ENCODE measurements at places on chromosomes 7 and 10.

- no peak for DNase-seq
Observed at GRCh38 chr7:36264123-36264801, 111.2 kb downstream of the EEPD1 start.

DNA sequence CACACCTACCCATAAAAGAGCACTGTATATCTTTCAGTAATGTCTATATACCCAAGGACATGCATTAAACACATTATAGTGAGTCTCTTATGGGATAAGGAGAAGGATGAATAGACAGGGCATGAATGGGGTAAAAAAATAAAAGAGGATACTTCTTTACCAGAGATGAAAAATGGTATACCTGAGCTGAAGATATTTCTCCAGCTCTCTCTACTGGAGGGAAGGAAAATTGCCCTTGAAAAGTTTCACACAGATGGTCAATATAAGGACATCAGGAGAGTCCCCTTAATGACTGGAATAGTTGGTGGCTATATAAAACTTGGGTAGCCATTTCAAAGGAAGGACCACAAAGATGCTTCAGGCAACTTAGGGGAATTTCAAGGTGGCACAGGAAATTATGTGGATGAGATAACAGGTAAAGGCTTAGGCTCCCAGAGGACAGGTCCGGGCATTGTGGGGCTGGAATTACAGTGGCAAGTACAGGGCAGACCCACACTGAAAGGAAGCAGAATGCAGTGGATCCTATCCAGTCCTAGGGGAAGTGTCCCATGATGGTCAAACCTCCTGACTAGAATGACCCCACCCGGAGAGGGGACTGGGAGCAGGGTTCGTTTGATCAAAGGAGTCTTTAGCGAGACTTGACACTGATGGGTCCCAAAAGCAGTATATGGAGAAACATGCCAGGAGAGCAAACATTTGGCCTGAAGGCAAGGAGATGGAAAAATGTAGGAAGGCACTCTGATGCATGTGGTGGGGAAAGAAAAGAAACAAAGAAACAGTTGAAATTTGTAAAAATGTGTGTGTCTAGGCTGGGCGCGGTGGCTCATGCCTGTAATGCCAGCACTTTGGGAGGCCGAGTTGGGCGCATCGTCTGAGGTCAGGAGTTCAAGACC is 35.6 kb downstream of the PLAU start:
- DNase-seq: no peak

DNA sequence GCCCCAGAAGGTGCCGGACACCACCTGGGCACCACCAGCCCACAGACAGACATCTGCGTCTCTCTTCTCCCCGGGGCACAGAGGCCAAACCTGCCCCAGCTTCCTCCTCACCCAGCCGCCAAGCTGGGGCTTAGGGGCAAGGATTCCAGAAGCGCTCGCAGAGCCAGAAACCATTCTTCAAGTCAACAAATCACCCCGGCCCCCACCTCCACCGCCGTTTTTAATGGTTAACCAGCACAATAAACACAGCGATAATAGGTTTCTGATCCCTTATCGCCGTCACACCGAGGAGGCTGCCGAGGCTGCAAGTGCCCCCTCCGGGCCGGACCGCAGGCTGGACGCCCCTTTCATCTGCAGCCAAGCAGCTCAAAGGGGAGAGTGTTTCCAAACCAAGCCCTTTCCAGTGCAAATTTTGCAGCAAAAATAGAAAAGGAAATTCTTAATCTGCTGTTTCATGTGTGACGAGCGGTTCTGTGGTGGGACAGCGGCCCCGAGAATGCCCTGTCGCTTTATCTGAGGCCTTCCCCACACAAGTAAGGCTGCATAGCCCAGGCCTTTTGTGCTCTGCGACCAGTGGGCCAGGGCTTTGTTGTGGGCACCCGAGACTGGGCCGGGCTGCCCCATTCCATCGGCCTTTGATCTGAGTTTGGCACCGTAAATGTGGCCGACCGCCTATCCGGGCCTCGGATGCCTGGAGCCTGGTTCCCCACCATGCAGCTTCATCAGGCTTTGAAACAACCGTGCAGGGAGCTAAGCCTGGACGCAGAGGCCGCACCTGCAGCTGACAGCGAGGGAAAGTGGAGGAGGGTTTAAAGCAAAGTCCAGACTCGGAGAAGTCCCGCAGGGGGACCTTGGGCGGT is 83.2 kb downstream of the FOXL3 start:
- DNase-seq: no peak

- no peak for DNase-seq
Observed at GRCh38 chr7:151120896-151121295, 34.6 kb downstream of the AGAP3 start.

- DNase-seq: peak; percentile 88
Observed at GRCh38 chr7:121546632-121547543, 150.8 kb upstream of the FAM3C start.

DNA sequence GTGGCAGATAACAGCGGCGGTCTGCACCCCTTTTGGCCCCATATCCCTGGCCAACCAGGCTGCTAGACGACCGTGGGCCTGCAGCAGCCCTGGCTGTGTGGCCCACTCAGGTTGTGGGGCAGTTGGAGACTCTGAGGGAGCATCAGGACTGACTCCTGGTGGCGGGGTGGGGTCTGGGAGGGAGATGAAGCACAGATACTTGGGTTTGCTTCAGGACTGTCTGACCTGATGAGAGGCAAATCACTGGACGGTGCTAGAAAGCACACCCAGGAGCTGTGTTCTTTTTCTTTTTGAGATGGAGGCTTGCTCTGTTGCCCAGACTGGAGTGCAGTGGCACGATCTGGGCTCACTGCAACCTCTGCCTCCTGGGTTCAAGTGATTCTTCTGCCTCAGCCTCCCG is 28.2 kb downstream of the BAMBI start:
- no peak for DNase-seq

DNA sequence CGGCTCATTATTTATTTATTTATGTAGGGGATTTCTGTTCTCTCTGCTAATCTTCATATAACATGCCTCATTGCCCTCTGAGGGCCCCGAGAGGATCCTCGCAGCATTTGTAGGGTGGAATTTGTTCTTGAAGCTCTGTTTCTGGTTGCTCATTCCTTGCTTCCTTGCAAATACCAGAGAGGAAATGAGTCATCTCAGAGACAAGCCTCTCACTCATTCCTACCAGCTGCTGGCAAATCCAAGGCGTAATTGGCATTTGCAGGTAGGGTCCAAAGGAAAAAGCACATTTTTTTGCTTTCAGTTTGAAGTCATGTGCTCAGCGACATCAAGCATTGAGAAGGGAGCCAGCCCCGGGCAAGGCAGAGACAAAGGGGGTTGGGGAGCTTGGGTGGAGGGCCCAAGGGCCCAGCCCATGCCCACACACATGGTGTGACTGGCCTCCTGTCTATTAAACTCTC is 501.6 kb downstream of the GALNT17 start:
- DNase-seq: no peak

GRCh38 chr7:94183289-94183749 is 179.2 kb upstream of the BET1 start:
- DNase-seq: no peak

DNA sequence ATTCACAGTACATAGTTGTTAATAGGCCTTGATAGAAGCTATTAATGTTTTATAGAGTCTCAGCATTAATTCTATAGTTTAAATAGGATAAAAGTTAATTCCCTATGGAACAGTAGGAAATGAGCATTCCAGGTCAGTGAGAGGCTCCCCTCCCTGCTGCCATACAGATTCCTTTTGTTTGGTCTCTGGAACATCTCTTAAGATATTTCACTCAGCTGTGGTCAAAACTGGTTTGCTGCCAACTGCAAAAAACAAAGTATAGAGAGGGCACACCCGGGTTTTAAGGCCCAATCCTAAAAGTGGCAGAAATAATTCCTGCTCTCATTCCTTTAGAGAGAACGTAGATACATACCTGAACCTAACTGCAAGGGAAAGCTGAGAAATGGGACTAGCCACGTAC is 51.3 kb downstream of the MDFIC start:
- DNase-seq: no peak

DNA sequence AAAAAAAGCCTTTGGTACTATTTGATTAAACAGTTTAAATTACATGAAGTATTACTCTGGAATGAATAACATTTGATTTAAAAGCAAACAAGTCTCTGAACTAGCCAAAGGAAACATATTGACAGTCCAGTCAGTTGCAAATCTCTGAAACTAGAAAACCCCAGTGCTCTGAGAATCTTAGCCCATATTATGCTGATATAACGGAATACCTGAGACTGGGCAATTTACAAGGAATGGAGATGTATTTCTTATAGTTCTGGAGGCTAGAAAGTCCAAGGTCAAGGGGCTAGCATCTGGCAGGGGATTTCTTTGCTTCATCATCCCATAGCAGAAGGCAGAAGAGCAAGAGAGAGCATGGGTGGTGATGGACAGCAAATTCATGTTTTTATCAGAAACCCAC is 21.7 kb upstream of the FKBP9 start:
- no peak for DNase-seq

DNA sequence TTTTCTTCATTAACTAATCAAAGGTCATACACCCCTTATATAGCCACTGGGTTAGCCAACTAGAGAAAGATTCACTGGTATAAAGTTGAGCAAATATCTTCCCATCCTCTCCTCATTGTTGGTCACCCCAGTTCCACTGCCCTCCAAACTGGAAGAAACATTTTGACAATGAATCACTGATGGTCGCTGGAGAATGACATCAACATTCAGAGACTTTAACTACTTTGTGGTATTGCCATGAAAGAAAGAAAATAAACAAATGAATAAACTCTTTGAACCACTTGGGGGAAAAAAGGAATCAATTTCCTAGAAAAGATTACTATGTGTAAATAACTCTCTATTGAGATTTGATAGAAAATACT is 23.4 kb downstream of the HYCC1 start:
- no peak for DNase-seq

DNA sequence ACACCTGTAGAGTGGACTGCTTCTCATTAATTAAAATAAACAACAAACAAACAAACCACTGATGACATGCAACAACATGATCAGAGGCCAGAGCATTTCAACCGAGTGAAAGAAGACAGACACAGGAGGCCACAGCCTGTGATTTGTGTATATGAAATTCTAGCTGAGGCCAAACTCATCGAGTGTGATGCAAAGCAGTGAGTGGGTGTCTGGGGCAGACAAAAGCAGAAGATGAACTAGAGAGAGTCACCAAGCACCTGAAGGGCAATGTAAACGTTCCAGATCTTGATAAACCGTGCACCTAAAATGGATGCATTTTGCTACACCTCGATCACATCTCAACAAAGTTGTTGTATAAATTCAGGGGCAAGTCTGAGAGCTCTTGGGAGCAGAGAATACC is 108.4 kb downstream of the KLF6 start:
- no peak for DNase-seq

DNA sequence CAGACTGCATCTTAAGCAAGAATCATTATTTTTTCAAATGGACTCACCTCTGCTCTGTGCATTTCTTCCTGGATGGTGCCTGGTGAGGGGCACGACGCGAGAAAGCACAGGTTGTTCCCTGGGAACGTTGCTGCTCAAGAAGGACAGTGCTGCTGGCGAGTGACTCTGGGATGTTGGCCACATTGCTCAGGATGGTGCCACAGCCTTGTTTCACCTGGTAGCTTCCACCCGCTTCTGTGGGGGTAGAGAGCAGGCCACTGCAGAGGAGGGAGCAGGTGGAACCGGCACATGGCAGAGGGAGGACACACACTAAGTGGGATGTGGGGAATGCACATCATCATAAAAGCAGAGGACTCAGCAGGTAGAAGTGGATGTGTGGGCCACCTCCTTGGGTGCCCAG is 444.7 kb downstream of the TCERG1L start:
- DNase-seq: no peak

DNA sequence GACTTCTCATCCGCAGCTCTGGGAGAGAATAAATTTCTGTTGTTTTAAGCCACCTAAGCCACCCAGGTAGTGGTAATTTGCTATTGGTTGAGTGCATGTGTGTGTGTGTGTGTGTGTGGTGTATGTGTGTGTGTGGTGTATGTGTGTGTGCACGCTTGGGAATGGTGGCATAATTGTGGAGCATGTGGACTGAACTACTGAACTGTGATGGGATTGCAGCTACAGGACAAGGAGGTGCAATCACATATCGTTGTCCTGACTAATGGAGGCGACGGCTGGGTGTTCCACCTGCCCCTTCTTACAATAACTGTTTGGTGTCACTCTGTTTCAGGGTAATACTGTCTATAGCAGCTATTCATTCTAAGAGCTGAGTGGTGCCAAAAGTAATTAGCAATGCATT is 448.7 kb upstream of the PFKP start:
- DNase-seq: peak; percentile 91

DNA sequence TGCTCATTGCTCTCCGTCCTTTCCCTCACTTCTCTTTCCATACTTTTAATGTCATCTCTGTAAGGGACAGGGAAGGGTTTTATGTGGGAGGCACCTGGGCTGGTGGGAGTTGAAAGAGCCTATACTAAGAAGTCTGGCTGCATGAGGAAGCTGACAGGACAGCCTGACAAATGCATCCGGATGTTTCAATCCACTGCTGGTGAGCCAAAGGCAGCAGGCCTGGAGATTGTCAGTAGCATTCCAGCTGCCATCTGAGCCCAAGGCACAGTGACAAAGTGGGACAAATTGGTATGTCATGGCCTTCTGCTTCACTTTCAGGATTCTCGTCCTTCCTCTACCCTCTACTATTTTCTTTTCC is 218.4 kb downstream of the STK31 start:
- no peak for DNase-seq

DNA sequence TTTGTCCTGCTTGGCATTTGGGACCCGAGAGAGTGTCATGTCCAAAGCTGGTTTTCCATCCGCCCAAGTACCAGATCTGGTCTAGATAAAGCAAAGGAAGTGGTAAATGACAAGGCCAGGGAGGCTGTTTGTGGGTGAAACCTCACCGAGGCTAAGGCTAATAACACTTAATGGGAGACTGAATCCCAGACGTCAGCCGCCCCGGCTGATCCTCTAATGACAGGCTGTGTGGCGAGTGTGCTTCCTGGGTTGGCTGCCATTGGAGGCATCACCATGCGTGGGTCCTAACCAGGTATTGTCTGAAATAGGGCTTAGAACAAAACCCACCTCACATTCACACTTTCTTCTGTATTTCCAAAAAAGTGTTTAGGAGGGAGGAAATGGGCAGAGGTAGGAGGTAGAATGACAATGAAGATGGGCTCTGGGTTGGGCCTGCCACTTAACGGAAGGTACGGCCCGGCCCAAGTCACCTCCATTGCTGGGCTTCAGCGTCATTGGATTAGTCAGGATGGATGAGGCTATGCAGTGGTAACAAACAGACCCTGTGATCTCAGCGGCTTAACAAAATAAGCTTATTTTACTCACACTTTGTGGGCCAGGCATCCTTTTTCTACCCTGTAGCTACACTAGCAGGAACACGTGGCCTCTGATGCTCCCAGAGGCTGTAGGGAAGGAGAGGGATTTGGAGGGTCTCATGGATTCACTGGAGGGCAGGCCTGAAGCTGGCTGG is 59.7 kb downstream of the PROSER2 start:
- no peak for DNase-seq
